ENCODE measurements at places on chromosomes 2 and 18.

DNA sequence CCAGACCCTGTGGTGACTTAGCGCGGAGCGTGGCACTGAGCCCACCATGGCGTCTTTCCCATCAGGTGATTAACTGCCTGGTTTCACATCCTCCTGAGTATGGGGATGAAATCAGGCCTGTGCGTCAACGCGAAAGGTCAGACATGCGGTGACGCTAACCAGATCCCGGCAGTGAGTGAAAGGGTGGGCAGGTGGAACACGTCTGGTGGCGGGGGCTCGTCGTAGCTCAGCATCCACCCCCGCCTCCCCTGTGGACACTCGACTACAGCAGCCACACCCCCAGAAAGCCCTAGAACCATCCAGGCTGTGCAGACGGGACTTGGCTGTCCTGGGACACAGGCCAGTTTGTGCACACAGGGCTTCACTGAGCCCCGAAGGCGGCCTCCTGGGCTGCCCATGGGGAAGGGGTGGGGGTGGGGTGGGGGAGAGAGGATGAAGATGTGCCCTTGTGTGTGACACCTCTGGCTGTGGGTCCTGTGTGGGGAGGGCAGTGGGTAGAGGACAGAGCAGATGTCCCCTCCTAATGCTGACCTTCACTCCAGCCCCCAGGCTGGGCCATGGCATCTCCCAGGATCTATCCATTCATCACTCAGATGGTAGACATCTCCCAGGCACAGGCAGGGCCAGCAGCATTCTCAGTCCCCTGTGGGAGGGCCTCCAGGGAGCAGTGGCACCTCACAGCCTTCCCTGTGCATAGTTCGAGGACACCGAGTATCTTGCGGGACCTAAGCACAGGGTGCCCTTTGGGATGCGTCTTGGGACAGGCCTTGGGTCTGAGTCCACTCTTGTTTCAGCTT, 27.5 kb downstream of the RAMP1 start:
- DNase-seq, result no peak

DNA sequence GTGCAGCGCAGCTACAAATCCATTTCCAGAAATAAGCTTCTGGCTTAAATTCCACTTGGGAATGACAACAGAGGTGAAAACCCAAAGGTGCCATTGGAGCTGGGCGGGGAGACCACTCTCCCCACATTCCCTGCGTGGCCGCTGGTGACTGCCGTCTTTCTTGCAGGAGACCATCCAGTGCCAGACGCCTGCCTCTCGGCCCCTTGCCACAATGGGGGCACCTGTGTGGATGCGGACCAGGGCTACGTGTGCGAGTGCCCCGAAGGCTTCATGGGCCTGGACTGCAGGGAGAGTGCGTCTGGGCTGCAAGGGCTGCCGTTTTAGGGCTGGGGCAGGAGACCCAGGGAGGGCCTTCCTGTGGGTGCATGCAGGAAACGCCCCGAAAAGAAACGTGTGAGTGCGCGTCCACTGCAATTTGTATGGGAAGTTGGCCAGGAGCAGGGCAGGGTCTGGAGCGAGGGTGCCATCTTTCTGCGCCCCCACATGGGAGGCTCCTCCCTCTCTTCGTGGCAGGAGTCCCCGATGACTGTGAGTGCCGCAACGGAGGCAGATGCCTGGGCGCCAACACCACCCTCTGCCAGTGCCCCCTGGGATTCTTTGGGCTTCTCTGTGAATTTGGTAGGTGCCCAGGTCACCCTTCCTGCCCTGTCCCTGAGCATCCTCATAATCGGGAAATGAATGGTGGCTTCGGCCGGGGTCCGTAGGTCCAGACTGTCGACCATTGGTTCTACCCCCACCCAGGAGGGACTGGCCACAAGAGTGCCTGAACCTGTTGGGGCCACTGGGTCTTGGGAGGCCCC, 49.9 kb downstream of the SNED1 start:
- DNase-seq, result no peak

DNA sequence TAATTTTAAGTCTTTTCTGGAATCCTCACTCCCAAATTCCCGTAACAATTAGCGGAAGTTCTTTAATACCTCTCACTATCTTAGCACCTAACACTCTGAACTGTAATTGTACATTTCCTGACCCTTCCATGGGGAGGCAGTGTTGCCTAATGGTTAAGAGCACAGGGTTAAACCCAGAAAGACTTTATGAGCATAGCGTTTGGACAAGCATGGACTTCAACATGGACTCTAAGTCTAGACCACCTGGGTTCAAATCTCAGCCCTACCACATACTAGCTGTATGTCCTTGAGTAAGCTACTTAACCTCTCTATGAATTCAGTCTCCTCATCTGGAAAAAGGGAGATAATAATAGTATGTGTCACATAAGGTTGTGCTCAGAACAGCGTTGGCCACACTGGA, 13.0 kb downstream of the ANTXR1 start:
- no peak for DNase-seq

DNA sequence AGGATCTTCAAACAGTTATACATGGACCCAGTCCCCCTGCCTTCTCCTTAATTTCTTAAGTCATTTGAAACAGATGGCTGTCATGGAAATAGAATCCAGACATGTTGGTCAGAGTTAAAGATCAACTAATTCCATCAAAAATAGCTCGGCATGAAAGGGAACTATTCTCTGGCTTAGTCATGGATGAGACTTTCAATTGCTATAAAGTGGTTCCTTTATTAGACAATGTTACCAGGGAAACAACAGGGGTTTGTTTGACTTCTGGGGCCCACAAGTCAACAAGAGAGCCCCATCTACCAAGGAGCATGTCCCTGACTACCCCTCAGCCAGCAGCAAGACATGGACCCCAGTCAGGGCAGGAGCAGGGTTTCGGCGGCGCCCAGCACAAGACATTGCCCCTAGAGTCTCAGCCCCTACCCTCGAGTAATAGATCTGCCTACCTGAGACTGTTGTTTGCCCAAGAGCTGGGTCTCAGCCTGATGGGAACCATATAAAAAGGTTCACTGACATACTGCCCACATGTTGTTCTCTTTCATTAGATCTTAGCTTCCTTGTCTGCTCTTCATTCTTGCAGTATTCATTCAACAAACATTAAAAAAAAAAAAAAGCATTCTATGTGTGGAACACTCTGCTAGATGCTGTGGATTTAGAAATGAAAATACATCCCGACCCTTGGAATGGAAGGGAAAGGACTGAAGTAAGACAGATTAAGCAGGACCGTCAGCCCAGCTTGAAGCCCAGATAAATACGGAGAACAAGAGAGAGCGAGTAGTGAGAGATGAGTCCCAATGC, 4.6 kb downstream of the TTR start:
- no peak for DNase-seq

DNA sequence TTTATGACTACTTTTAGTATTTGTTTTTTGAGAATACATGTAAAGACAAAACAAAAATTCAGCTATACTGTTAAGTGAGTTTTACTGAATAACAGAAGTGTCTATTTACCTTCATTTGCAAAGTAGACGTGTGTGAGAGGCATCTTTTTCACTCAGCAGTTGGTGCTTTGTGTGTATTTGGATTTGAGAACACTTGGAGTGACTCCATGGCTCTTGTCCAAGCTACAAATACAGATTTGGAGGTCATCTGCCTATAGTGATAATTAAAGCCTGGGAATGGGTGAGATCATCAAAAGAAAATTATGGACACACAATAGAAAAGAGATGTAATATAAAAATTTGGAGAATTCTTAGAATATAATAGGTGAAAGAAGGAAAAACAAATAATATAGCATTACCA, 6.2 kb downstream of the NAB1 start:
- DNase-seq, result peak; percentile 31
